H4 (cell line): ENCODE measurements at places on chromosomes 7 and 10.

- DNase-seq = no peak
Measured at GRCh38 chr10:108052981-108053380, 888.5 kb upstream of the SORCS1 start.

DNA sequence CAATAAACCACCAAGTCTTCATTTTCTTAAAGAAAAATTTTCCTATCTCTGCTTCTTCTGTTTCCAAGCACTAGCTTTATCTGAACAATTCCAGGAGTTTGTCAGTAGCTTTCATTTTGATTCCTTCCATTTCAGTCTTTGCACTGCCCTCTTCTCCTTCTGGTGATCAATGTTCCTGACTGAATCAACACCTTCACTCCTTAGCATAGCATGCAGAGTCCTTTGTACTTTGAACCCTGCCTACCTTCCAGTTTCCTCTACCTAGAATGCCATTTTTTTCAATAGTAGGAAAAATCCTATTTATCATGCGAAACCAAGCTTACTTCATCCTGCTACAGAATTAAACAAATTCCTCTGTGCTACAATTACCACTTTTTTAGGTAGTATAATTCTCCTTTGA lies 1.9 kb upstream of the C10orf88 start:
- no peak for DNase-seq

- no peak for DNase-seq
Measured at GRCh38 chr7:16359216-16359615, 62.1 kb downstream of the CRPPA start.

DNA sequence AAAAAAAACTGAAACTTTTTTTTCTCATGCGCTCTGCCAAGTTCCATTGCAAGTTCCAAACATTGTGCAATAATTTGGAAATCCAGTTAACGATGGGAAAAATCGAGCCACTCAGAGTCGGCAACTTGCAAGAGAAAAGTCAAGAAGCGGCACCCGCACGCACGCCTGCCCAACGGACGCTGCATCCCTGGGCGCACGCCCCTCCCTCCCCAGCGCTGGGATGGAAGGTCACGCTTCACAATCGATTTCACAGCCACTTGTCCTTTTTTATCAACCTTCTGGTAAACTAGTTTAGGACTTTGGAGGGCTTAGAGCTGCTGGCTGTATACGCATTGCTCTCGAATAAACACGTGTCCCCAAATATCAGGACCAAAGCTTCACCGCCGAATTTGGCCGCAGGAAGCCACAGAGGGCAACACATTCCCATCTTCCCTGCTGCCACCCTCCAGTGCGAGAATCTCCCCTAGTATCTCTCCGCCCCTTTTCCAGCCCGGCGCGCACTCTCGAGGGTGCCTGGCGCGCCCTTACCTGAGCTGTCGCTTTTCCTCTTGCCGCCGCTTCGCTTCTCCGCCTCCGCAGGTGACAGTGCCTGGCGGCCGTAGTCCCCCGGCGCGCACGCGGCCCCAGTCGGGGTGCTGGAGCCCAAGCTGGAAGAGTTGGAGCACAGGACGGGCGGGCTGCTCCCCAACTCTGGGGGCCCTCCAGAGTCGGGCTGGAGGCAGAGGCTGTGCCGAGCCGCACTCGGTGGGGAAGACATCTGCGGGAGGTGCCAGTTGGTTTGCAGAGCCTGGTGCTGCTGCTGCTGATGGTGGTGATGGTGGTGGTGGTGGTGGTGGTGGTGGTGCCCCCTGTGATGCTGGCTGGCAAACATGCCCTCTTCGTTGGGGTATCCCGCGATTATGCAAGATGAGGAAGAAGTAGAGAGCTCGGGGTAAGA lies 857 bp downstream of the MEOX2 start:
- no peak for DNase-seq

- DNase-seq = no peak
Measured at GRCh38 chr10:94104316-94105000, 110.7 kb downstream of the PLCE1 start.

DNA sequence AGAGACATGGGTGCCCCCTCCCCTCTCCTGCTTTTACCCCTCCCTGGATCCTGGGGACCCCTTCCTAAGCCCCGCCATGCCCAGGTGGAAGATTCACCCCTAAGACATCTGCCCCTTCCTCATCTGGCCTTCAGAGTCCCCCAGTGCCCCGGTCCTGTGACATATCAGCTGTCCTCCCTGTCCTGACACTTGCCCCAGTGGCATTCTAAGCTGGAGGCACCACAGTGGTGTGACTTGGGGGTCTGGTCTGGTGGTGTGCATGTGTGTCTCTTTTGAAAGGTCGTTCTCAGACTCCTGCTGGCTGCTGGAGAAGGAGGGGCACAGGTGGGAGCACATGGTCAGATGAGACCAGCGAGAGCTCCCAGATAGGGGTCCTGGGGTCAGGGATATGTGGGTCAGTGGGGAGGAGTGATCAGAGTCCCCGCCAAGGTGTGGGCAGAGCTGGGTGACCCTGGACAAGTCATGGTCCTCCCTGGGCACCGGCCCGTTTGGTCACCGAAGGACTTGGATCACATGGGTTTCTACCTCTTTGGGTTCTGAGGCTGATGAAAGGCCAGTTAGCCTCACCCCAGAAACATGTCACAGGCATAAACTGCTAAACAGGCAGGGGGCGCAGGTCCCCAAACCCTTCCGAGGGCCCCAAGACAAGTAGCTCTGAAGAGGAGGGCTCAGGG lies 645 bp upstream of the TFR2 start:
- DNase-seq = no peak

GRCh38 chr10:93126483-93127052 lies 52.9 kb downstream of the CYP26A1 start:
- no peak for DNase-seq

DNA sequence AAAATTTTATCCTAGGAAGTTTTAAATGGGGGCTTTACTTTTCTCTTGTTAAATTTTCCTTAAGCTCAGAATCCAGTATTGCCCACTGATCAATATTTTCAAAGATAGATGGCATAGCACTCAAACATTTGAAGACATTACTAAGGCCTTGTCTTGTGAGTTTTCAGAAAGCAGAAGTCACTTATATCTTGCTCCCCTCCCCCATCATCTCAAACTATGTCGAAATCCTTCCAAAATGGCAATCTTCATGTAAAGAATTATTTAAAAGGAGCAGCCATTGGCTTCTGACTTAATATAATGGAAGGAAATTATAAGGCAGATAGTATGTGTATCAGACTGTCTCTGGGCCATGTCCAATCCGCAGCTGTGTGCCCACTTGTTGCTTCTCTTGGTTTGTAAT lies 553.5 kb upstream of the C7orf33 start:
- DNase-seq = no peak

DNA sequence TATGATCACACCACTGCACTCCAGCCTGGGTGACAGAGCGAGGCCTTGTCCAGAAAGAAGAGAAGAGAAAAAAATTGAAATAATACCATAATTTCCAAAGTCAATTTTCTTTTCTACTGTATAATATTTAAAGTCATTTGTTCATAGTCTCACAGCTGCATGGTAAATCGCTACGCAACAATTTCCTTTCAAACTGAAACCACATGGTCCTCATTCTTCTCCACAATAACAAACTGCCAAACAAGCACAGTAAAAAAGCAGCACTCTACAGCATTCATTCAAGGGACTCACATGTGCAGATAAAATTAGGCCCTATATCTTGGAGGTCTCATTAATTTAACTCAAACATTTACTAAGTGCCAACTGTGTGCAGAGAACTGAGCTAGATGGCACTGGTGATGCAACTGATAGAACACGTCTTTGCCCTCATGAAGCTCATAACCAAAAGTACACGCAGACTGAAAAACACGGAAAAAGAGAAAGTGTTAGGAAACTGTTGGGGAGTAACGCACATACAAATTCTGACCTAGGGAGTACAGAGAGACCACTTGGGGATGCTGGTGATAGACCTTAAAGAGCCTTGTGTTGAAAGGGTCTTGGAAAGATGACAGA lies 68.4 kb upstream of the SRRM3 start:
- DNase-seq = no peak

GRCh38 chr7:65809259-65809981 lies 63.5 kb upstream of the VKORC1L1 start:
- DNase-seq = no peak

DNA sequence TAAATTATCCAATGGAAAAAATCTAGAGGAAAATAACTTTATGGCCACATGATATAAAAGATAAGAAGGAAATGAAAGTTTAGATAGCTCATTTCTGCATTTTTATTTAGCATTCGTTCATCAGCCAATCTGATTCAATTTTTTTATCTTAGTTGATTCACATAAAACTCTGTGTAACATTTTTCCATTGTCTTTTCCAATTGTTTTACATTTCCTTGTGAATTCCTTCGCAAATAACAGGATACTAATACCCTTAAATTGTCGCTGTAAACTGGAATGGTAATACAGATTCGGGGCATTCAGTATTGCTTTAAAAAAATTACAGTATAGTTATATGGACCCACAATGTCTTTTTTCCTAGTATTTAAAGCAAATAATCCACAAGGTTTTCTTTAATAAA lies 136.4 kb downstream of the CUBN start:
- no peak for DNase-seq

DNA sequence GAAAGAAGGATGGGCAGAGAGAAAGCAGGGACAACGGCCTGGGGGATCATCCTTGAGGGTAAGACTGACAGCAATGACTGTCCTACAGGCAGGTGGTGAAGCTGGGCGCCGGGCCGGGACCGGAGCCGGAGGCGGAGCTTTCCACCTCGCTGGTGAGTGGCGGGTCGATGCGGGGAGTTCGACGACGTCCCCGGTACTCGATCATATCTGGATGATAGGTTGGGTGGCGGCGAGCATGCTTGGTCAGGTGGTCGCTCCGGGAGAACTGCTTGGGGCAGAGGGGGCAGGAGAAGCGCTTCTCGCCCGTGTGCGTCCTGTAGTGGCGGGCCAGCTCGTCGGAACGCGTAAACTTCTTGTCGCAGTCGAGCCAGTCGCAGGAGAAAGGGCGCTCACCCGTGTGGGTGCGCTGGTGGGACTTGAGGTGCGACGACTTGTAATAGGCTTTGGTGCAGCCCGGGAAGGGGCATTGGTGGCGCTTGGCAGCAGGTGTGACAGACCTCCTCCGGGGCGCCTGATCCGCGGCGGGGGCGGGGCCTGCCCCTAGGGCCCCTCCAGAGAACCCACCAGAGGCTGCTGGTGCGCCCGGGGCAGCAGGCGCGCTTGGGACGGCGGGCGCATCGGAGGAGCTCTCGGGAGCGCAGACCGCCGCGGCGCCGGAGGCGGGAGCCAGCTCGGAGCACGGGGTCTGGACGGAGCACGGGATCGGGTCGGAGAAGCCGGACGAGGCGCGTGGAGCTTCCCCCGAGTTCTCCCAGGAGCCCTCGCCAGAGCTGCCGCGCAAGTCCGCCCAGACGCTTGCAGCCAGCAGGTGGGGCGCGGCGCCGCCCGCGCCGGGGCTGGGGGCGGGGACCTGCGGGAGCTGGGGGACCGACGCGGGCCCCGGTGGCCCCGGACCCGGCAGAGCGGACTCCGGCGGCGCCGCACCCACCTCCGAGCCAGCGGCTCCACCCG lies 752 bp downstream of the KLF14 start:
- DNase-seq = no peak

DNA sequence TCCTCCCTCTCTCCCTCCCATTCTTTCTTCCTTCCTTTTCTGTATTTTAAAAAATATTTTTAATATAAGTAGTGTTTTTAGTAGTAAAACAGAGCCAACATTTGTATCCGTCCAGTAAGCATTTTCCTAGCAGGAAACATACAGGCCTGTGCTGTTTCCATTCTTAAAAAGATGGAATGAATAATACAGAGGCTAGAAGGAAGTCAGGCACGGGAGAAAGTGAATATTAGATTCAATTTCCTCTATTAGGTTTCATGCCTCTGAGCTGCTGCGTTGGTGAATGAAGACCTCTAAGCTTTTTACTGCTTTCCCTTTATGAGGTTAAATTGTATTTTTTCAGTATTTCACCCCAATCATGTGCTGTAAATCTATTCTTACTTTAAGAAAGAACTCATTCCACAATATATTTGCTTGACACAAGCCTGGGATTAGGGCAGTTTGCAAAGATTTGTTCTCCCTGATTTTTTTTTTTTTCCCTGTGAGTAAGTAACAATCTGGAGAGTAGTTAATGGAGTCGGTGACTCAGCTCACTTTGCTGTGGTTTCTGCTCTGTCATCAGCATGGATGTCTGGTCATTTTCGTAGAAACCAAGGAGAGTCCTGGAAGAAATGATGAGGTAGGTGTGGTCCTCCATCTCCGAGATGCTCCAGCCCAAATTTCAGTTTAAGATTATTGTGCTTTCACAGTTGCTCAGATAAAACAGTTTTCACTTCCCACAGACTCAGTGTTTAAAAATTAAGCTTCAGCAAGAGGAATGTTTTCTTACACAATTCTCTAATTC lies 76.1 kb upstream of the PITRM1 start:
- peak; percentile 90 for DNase-seq

GRCh38 chr7:99860281-99861127 lies 16.3 kb downstream of the OR2AE1 start:
- peak; percentile 41 for DNase-seq

- peak; percentile 95 for DNase-seq
Measured at GRCh38 chr7:28020302-28020940, 160.2 kb downstream of the JAZF1 start.

- DNase-seq = peak; percentile 88
Measured at GRCh38 chr10:119190353-119190752, 11.7 kb upstream of the PRDX3 start.
